Lung (tissue), 17 donors: ENCODE measurements at places on chromosomes 6 and 20.

GRCh38 chr6:82978362-82978945 is 87.2 kb downstream of the UBE3D start:
- no peak overlapping the region for H3K4me3 ChIP-seq
- H3K27ac ChIP-seq: no peak overlapping the region
- H3K36me3 ChIP-seq: no peaks in the 10 kb centered on the region
- no peaks in the 10 kb centered on the region for H3K27me3 ChIP-seq
- H3K4me1 ChIP-seq: no peaks in the 10 kb centered on the region

- H3K4me1 ChIP-seq: no peaks in the 10 kb centered on the region
Measured at GRCh38 chr6:45577836-45578504, 200.2 kb upstream of the SUPT3H start.

DNA sequence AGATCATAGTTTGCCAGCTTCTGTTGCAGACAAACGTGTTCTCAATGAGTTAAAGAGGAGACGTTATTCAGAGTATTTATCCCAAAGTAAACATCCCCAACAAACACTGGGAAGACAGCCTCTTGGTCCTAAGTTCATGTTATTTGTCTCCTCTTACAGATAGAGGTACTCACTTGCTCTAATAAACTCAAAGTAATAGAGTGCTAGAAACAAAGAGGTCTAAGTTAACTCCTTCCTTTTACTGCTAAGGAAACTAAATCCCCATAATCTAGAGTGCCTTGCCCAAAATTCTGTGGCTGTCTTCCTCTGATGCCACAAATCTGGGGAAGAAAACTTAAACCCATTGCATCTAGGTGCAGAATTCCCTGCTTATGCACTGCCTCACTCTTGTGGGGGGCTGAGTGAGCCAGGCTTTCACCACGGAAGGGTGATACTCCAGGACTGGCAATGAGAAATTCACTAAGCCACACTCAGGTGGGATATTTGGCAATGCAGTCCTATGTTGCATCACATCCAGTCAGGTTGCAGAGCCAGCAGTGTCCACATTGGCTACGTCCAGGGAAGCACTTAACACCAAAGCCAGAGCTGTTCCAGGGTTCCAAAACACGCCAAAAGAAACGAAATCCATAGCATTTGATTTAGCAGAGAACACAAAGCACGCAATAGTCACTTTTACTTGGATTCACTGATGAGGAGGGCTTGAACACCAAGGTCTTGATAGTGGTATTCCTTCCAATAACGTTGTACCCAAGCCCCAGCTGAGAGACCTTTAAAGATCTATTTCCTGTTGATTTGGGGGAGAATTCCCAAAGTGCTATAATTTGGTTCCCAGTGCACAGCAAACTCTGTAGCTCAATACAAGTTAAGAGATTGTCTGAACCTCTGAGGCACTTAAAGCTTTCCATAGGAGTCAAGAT is 81.0 kb upstream of the FOXQ1 start:
- H3K27ac ChIP-seq: no peak overlapping the region
- H3K27me3 ChIP-seq: no peaks in the 10 kb centered on the region
- peak; percentile 32 for DNase-seq
- no peaks in the 10 kb centered on the region for H3K4me1 ChIP-seq

GRCh38 chr6:11291582-11291981 is 59.1 kb upstream of the NEDD9 start:
- H3K36me3 ChIP-seq: no peaks in the 10 kb centered on the region
- H3K27ac ChIP-seq: no peak overlapping the region
- no peak for DNase-seq
- H3K27me3 ChIP-seq: no peaks in the 10 kb centered on the region
- no peaks in the 10 kb centered on the region for H3K4me1 ChIP-seq

- H3K4me1 ChIP-seq: peaks cover 6% of the 10 kb centered on the region
- no peak overlapping the region for H3K27ac ChIP-seq
- no peaks in the 10 kb centered on the region for H3K27me3 ChIP-seq
- no peak overlapping the region for H3K4me3 ChIP-seq
Measured at GRCh38 chr6:2944405-2945152, 26.8 kb downstream of the SERPINB6 start.

DNA sequence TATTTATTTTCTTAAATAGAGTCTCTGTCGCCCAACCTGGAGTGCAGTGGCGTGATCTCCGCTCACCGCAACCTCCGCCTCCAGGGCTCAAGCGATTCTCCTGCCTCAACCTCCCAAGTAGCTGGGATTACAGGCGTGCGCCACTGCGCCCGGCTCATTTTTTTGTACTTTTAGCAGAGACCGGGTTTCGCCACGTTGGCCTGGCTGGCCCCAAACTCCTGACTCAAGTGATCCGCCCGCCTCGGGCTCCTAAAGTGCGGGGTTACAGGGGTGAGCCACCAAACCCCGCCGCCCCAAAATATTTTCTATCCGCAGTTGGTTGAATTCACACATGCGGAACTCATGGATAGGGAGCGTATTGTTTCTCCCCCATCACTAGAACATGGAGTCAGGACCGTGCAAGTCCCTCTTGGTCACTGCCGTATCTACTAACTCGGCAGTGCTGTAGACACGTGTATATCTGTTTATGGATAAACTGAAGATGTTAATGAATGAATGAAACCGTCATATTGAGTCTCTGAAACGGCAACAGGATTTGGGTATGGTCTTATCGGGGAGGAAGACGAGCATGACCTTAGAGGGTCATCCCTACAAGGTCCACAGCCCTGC is 904 bp downstream of the MKKS start:
- peak overlapping the region; percentile 90 for H3K27ac ChIP-seq
- H3K36me3 ChIP-seq: no peaks in the 10 kb centered on the region
- no peaks in the 10 kb centered on the region for H3K27me3 ChIP-seq
- DNase-seq: no peak
- peak overlapping the region; percentile 68 for H3K4me3 ChIP-seq

GRCh38 chr6:101113468-101114260 is 232.5 kb upstream of the ASCC3 start:
- H3K27me3 ChIP-seq: no peaks in the 10 kb centered on the region
- DNase-seq: peak; percentile 15

DNA sequence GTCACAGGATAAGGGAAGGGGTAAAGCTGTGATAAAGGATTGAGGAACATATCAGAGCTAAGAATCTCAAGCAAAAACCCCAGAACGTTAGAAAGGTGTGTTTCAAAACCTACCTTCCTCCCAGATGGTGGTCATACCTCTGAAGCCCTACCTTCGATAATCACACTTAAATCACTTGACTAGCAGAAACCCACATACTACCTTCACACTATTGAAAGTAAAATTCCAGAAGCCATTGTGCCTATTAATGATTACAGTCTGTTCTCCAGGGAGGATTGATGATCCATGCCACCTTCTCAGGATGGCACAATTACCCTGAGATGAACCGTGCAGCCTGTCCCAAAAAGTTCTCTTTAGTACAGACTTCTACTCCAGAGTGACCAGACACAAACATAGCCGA is 72.3 kb upstream of the SOX4 start:
- H3K27me3 ChIP-seq: peaks cover 6% of the 10 kb centered on the region
- H3K36me3 ChIP-seq: no peaks in the 10 kb centered on the region
- H3K4me1 ChIP-seq: no peaks in the 10 kb centered on the region
- H3K4me3 ChIP-seq: no peak overlapping the region
- no peak for DNase-seq

GRCh38 chr6:88163616-88164015 is 2.5 kb downstream of the CNR1 start:
- no peaks in the 10 kb centered on the region for H3K36me3 ChIP-seq
- no peak for DNase-seq
- no peak overlapping the region for H3K4me3 ChIP-seq
- H3K27ac ChIP-seq: no peak overlapping the region
- H3K4me1 ChIP-seq: peaks cover 11% of the 10 kb centered on the region
- H3K27me3 ChIP-seq: peaks cover 5% of the 10 kb centered on the region

- H3K27ac ChIP-seq: no peak overlapping the region
- H3K4me1 ChIP-seq: peaks cover 37% of the 10 kb centered on the region
- H3K36me3 ChIP-seq: no peaks in the 10 kb centered on the region
- no peak overlapping the region for H3K4me3 ChIP-seq
- H3K27me3 ChIP-seq: no peaks in the 10 kb centered on the region
Measured at GRCh38 chr20:6579417-6579816, 188.1 kb upstream of the BMP2 start.

DNA sequence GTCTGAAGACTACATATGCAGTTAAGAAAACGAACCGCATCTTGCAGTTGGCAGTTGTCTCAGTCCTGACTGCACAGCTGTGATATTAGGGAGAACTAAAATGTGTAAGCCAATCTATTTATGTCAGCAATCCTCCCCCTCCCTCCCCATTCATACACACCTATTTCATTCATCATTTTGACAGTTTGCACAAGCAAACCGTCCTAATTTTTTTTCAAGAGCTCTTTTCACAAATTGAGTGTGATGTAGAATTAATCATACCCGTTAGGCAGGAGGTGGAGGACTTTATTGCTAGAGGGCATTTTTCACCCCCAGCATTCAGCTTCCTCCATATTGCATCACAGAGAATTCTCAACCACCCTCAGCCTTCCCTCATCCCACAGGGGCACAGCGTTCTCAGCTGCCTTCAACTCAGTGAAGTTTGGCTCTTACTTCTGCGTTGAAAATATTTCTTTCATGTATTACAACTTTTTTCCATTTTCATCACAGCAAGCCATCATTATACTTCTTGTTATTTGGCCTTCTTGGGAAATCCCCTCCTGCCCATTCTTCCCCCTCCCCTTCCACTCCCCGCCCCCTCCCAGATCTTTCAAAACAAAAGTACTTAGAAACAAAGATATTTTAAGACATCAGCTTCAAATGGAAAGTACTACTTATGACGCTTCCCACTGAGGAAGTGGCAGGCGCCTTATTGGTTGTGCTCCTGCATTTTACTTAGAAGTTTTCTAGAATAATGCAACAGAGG is 37.5 kb downstream of the NOX3 start:
- H3K4me3 ChIP-seq: no peak overlapping the region
- H3K27me3 ChIP-seq: no peaks in the 10 kb centered on the region
- no peak overlapping the region for H3K27ac ChIP-seq

GRCh38 chr6:63649847-63650265 is 14.3 kb downstream of the PHF3 start:
- H3K27me3 ChIP-seq: no peaks in the 10 kb centered on the region
- H3K4me3 ChIP-seq: no peak overlapping the region
- no peaks in the 10 kb centered on the region for H3K36me3 ChIP-seq
- DNase-seq: no peak
- peaks cover 5% of the 10 kb centered on the region for H3K4me1 ChIP-seq

GRCh38 chr6:131431718-131432117 is 141.3 kb upstream of the ARG1 start:
- H3K36me3 ChIP-seq: no peaks in the 10 kb centered on the region
- H3K27me3 ChIP-seq: no peaks in the 10 kb centered on the region
- H3K27ac ChIP-seq: no peak overlapping the region
- no peak overlapping the region for H3K4me3 ChIP-seq

GRCh38 chr6:111297776-111298175 is 185.2 kb downstream of the REV3L start:
- no peaks in the 10 kb centered on the region for H3K4me1 ChIP-seq
- DNase-seq: no peak
- no peak overlapping the region for H3K4me3 ChIP-seq
- H3K27ac ChIP-seq: no peak overlapping the region
- H3K36me3 ChIP-seq: peaks cover 10% of the 10 kb centered on the region

- H3K36me3 ChIP-seq: no peaks in the 10 kb centered on the region
- H3K27ac ChIP-seq: no peak overlapping the region
- no peak for DNase-seq
Measured at GRCh38 chr20:32056708-32057483, 4.9 kb downstream of the HCK start.

GRCh38 chr6:142708651-142709050 is 236.3 kb downstream of the HIVEP2 start:
- no peak overlapping the region for H3K4me3 ChIP-seq
- peak; percentile 56 for DNase-seq
- H3K4me1 ChIP-seq: peaks cover 3% of the 10 kb centered on the region
- no peak overlapping the region for H3K27ac ChIP-seq
- H3K36me3 ChIP-seq: no peaks in the 10 kb centered on the region
- no peaks in the 10 kb centered on the region for H3K27me3 ChIP-seq

DNA sequence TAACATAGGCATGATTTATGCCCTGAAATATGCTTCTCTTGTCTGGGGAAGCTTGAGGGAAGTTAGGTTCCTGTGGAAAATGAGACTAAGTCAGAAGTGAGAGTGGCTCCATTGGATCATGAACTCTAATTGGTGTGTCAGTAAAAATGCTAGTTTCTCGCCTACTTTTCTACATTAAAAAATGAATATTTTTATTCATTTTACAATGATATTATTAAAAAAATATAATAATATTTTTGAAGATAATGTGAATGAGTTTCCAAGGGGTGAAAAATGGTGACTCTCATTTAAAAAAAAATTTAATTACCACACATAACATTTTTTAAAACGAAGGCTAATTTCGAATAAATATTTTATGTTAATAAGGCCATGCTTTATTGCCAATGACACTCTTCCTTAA is 84.2 kb downstream of the HIVEP1 start:
- no peak overlapping the region for H3K27ac ChIP-seq
- peaks cover 4% of the 10 kb centered on the region for H3K4me1 ChIP-seq
- no peaks in the 10 kb centered on the region for H3K27me3 ChIP-seq

- DNase-seq: no peak
- no peaks in the 10 kb centered on the region for H3K4me1 ChIP-seq
- no peaks in the 10 kb centered on the region for H3K36me3 ChIP-seq
- H3K27me3 ChIP-seq: no peaks in the 10 kb centered on the region
- H3K4me3 ChIP-seq: no peak overlapping the region
Measured at GRCh38 chr6:162271922-162272321, 455.6 kb downstream of the PRKN start.

GRCh38 chr6:50843842-50844241 is 25.2 kb downstream of the TFAP2B start:
- no peak for DNase-seq
- no peaks in the 10 kb centered on the region for H3K36me3 ChIP-seq
- no peak overlapping the region for H3K4me3 ChIP-seq
- H3K27me3 ChIP-seq: peaks cover 24% of the 10 kb centered on the region

DNA sequence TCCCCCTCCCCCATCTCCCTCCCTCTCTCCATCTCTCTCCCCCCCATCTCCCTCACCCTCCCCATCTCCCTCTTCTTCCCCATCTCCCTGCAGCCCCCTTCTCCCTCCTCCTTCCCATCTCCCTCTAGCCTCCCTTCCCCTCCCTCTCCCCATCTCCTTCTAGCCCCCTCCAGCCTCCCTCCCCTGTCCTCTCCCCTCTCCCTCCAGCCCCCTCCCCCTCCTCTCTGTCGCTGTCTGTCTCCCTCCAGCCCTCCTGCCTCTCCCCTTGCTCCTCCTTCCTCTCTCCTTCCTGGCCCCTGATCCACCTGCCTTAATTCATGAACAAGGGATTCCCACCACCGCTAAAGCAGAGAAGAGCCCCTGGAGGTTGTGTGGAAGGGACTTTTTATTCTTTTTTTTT is 26.9 kb upstream of the CHMP4B start:
- H3K4me1 ChIP-seq: no peaks in the 10 kb centered on the region
- H3K27me3 ChIP-seq: no peaks in the 10 kb centered on the region
- no peak overlapping the region for H3K4me3 ChIP-seq
- H3K36me3 ChIP-seq: no peaks in the 10 kb centered on the region
- DNase-seq: no peak
